Activated CD4-positive, alpha-beta T cell treated with anti-CD3 and anti-CD28 coated beads, Interleukin-2, Interleukin-6, amounts not matched to agents 100 ng/mL and 50 ng/mL, durations not matched to agents 16 hours and 8 hours (primary cell): ENCODE measurements at places on chromosomes 11 and 22.
A peak's percentile ranks its signal among the peaks of the same experiment; 100 is the strongest.

DNA sequence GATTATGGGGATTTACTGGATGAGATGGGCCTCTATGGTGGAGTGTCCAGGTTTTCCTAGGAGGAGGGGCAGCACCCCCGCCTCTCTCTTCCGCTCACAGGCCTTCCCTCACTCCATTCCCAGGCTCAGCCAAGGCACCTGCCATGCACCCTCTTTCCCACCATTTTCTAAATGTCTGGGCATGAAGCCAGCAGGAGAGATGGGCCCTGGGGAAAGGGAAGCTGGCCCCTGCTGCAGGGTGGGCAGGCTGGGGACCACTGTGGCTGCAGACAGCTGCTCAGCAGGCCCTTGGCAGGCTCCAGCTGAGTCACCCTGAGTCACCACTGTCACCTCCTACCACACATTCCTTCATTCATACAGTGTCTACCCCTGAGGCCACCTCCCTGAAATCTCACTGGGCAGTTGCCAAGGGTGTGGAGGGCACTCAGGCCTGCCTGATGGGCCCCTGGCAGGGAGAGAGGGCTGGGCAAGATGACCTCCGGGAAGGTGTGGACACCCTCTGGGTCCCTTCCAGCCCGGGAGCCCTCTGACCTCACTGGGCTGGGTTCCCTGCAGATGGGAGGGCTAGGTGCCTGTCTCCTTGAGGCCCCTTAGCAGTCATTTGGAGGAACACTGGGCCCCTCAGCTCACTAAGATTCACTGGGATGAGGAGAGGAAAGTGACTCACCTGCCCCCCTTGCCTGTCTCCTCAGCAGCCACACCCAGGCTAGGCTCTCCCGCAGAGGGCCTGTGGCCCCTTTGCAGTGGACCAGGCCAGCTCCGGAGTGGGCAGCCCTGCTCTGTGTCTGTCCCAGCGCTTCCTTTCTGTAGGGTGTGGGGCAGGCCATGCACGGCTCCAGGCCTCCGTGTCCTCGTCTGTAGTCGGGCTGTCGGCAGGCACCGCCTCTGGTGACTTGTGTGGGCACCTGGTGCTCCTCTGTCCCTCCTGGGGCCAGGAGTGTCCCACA, 7.8 kb downstream of the MYEOV start:
- DNase-seq: peak; percentile 34

DNA sequence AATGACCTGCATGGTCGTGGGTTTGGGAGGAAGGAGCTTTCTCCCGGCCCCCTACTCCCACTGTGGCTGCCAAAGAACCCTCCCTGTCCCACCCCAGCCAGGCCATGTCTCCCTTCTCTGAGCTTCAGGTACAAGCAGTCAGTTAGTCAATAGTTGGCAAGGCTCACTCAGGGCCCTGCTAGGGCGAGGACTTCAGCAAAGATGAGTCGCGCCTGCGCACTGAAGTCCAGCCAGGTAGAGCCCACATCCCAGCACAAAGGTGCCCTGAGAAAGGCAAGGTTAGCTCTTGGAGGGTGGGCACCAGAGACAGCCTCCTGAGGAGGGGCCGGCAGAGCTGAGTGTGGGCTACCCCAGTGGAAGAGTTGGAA, 11.1 kb downstream of the C11orf86 start:
- no peak for DNase-seq

GRCh38 chr22:50178471-50178864, 7.2 kb upstream of the TRABD start:
- no peak for DNase-seq

- DNase-seq: no peak
Observed at GRCh38 chr11:69383372-69384250, 89.7 kb downstream of the MYEOV start.

DNA sequence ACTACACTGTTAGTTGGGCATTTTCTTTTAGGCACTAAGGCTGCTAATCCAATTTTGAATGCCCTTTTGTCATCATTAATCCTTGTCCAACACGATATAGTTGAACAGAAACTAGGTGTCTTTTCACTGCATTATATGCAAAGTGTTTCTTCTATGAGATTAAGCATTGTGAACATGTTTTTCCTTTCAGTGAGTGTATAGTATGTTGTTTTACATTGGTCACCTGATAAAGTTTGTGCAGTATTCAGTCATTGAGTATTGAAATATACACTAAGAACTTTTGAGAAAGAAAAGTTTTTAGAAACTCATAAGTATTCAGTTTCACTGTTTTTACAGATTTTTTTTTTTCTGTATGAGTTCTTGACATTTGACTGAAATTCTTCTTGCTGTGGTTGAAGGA, 59.0 kb downstream of the ZC3H12C start:
- no peak for DNase-seq

- peak; percentile 12 for DNase-seq
Observed at GRCh38 chr11:114384487-114384886, 15.8 kb downstream of the C11orf71 start.

- no peak for DNase-seq
Observed at GRCh38 chr22:41302021-41302767, 869 bp downstream of the ZC3H7B start.

DNA sequence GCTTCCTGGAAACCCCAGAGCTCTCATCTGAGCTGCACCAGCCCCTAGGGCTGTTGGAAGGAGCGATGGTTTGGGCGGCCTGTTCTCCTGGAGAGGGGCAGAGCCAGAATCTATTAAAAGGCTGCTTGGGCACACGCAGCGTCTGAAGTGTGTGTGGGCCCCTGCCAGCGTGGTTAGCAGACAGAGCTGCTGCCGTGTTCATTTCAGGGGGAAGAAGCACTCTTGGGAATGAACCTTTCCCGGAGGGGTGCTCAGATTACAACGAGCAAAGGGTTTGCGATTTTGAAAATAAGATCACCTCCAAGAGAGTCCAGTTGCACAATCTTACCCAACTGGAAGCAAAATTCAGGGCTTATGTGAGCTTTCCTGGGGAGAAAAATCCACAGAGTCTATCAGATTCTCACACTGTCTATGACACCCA, 12.9 kb downstream of the ANO1 start:
- DNase-seq: no peak

GRCh38 chr22:38296372-38296771, 20.9 kb downstream of the CSNK1E start:
- no peak for DNase-seq

- DNase-seq: peak; percentile 86
Observed at GRCh38 chr22:31829505-31829904, 75.7 kb downstream of the DEPDC5 start.
